ENCODE measurements at places on chromosomes 2 and 18.

DNA sequence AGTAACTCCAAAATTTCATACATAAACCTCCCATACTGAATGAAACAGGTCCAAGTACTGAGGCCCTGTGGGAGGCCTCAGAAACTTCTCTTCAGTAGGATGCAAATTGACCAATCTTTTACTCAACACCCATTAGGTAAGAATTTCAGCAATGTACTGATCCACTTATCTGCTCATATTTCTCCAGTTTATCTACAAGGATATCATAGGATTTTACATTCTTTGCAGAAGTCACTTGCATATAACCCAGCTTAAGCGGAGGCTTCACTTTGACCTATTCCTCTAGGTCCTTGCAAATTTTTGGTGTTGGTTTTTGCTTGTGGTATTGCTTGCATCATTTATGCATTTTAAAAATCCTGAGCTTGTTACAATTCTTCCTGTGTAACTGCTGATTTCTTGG, 28.8 kb upstream of the SLC3A1 start:
- DNase-seq, result no peak

GRCh38 chr2:205852457-205852856, 170.2 kb downstream of the NRP2 start:
- no peak for DNase-seq

DNA sequence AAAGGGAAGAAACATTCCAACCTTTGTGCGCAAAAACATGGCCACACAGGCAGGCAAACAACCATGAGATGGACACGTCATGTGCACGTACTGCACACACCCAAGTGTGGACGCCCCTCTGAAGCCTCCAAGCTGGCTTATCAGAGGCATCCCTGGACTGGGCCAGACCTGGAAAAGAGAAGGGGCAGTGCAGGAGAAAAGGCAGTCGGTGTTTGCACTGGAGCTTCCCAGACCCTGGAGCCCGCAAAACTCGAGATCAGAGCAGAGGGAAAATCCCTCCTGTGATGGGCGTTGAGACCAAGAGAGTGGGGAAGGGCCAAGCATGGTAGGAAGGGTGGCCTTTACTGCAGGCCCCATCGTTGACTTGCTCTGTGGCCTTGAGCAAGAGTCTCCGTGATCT, 269.5 kb downstream of the CYRIA start:
- no peak for DNase-seq

DNA sequence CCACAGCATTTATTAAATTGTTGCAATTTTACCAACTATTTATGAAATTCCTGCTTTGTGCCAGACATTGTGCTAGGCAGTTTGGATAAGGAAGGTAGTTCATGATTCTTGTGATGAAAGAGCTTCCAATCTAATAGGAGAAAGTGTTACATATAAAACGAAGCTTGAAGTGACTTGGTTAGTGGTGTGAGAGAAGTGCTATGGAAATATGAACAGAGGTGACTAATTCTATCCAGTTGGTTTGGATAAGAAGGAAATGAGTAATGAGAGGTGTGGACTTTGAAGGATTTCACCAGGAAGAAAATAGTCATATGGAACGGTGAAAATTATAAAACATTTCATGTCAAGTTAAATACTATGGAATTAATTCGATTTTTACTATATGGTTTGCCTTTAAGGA, 48.6 kb downstream of the EML6 start:
- no peak for DNase-seq

GRCh38 chr2:108076527-108076926, 90.2 kb downstream of the SLC5A7 start:
- DNase-seq, result no peak

- no peak for DNase-seq
Measured at GRCh38 chr2:121196849-121197155, 88.2 kb downstream of the TFCP2L1 start.

- DNase-seq, result no peak
Measured at GRCh38 chr2:160977854-160978253, 182.4 kb upstream of the TANK start.

All from stimulated activated naive CD4-positive, alpha-beta T cell (primary cell).